Stimulated activated naive B cell treated with anti-CD40 and anti-IgM and Interleukin-4, amounts not matched to agents 10 μg/mL and 1 μg/mL and 100 μg/mL, for 72 hours (primary cell): ENCODE measurements at places on chromosomes 4 and X.

DNA sequence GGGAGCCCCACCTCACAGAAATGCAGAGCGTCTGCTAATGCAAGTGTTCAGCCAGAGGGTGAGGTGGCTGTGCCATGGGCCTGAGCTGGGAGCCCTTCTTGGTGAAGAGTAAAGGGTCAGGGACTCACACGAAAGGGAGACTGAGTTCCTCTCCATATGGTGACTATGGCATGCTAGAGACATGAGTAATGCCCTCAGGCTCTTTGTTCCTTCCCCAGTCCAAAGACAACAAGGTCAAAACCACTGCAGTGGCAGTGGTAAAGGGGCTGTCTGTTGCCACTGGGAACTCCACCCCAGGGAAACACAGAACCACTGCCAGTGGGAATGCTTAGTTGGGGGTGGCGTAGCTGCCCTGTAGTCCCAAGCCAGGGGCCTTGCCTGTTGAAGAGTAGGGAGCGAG is 22.4 kb downstream of the RAB40AL start:
- no peak overlapping the region for H3K27ac ChIP-seq
- H3K27me3 ChIP-seq, result no peaks in the 10 kb centered on the region
- no peaks in the 10 kb centered on the region for H3K36me3 ChIP-seq
- no peak for DNase-seq

DNA sequence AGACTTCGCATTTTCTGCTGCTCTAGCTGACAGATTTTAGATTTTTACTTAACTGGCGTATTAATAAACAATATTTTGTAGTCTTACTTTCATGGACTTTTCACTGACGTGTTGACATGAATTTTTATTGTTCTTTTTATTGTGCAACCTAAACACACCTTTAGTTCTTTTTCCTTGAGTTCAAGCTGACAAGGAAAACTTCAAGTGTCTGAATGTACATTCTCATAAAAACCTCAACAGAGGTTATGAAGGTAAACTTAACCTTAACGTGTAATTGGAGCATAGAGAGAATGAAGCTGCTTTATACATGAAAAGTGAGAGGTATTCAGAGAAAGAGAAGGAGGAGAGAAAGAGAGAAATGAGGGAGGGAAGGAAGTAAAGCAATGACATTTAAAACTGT is 364.3 kb upstream of the CT83 start:
- H3K27me3 ChIP-seq, result no peaks in the 10 kb centered on the region
- no peak overlapping the region for H3K27ac ChIP-seq
- DNase-seq, result no peak

DNA sequence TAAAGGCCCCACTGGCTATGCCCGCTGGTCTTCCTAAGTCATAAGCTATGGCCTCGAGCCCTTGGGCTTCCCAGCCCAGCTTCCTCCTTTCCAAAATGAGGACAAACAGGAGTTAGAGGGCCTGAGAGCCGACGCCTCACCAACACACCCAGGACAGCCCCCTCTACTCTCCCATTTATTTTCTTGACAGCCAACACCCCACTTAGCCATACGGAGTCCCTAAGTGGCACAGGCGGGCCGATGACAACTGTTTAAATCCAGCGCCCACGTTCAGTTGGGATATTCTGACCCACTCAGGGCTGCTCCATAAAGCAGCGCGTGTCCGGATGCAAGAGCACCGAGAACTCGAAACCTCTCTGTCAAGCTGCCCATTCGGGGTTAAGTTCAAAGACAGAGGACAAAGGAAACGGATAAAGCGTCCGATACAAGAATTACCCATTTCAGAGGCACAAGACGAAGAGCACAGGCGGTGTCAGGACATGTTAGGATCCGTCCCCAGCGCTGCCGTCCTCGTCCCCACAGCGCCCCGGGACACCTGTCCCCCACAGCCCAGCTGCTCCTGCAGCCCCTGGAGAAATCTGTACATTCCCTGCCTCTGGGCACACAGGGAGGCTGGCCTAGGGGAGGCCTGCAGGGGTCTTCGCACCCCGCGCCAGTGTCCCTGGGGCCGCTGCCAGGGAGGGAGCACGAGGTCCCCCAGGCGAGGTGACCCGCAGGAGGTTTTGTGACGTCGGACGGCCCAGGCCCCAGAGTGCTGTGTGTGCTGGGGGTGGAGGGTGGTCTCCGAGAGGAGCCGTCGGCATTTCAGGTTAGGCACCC is 1.2 kb downstream of the PRKX start:
- H3K4me1 ChIP-seq, result peaks cover 11% of the 10 kb centered on the region
- H3K27ac ChIP-seq, result peak overlapping the region; percentile 68
- peaks cover 9% of the 10 kb centered on the region for H3K36me3 ChIP-seq
- peak overlapping the region; percentile 94 for H3K4me3 ChIP-seq
- H3K27me3 ChIP-seq, result no peaks in the 10 kb centered on the region
- no peak for DNase-seq

DNA sequence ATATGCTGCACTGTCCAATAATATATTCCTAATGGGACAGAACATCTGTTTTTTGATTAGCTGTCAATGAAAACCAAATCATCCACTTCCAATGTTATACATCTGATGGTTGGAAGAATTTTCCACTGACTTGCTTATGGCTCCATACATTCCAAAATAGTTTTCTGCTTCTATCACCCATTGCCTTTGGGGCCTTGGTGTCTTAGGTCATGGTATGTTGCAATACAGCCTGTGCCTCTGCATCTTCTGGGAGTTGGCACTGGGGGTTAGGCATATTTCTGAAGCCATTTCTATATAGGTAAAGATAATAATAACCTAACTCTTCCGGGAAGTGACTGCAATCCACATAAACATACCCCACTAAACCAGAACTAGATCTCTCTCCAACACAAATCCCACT is 53.2 kb upstream of the NR3C2 start:
- no peaks in the 10 kb centered on the region for H3K4me1 ChIP-seq
- H3K27ac ChIP-seq, result no peak overlapping the region
- H3K27me3 ChIP-seq, result no peaks in the 10 kb centered on the region
- H3K36me3 ChIP-seq, result no peaks in the 10 kb centered on the region

GRCh38 chrX:87338510-87338909 is 179.1 kb upstream of the KLHL4 start:
- no peaks in the 10 kb centered on the region for H3K4me1 ChIP-seq
- H3K4me3 ChIP-seq, result no peak overlapping the region
